Left lung (tissue), 14 donors: ENCODE measurements at places on chromosomes 16 and 17. TPM values are rescaled to one million over a fixed set of nuclear protein-coding genes. Genes with fewer than 3 reads are reported as not detected.

- DNase-seq: no peak
Measured at GRCh38 chr17:71480099-71480498, 640.7 kb upstream of the SOX9 start.

The LRRC45 gene
- 23.2 TPM for polyA plus RNA-seq

The ADAP2 gene
- polyA plus RNA-seq: 5.1 TPM

The GUCY2D gene
- not detected for polyA plus RNA-seq

The KIF2B gene
- polyA plus RNA-seq: not detected

DNA sequence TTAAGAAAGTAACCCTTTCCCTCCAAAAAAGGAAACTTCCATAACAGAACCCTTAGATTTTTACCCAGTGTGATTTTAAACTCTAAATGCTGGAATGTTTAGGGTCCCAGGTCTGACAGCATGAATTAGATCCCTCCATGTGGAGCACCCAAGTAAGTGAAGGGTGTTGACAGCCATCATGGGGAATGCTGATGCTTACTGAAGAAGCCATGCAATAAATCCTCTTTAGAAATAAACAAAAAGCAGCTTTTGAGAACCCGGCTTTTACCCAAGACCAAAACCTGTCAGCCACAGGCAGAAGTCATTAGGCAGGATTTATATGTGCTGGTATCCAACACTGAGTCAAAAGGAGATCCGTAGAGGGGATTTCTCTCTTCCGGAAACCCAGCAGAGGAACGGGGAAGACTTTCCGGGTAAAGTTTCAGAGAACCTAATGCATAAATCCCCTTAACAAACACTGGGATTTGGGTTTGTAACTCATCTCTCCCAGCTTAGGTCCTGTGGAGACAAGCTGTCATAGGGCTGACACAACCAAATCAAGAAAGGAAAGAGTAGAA lies 287.5 kb downstream of the IRX3 start:
- no peak for DNase-seq

The EXOSC6 gene
- 18.3 TPM for polyA plus RNA-seq

The GNGT2 gene
- 3.2 TPM for polyA plus RNA-seq

GRCh38 chr17:40552806-40553693 lies 12.2 kb downstream of the CCR7 start:
- DNase-seq: no peak

The BORCS6 gene
- 3.2 TPM for polyA plus RNA-seq

DNA sequence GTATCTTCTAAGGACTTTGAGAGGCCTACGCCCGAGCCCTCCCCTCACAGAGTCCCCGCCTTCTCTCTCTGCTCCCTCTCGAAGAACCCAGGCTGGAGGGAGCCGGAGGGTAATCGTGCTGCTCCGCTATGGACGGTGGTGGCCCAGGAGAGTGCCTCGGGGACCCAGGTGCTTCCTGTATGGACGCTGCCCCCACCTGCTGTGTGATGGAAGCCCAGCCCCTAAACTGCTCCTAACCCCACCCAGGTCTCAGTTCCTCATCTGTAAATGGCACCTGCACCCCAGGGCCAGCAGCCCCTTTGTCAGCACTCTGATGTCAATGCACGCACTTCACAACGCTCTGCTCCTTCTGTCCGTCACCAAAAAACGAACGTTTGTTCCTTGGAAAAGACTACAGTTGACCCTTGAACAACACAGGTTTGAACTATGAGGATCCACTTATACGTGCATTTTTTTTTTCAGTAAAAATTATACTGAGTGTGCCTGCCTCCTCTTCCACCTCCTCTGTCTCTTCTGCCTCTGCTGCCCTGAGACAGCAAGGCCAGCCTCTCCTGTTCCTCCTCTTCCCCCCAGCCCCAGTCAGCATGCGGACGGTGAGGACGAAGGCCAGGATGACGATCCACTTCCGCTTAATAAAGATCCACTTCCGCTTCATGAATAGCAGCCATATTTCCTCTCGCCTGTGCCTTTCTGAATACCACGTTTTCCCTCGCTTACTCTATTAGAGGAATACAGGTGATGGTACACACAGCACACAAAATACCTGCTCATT lies 118.3 kb downstream of the BANP start:
- no peak for DNase-seq

The CDH1 gene
- polyA plus RNA-seq: 159 TPM

The ANKRD40CL gene
- polyA plus RNA-seq: 0.47 TPM

The DNAH9 gene
- polyA plus RNA-seq: 12.0 TPM

DNA sequence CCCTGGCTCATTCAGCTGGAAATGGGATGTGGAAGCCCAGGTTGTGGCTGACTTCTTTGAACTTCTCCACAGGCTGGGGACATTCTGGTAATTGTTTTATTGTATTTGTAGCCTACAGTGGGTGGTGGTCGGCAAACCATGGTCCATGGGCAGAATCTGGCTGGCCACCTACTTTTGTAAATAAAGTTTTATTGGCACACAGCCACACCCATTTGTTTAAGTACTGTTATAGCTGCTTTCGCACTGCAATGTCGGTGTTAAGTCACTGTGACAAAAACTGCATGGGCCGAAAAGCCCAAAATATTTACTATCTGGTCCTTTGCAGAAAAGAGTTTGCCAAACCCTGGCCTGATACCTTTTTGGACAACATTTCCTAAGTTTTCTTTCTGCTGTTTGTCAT lies 86.2 kb downstream of the NTN1 start:
- no peak for DNase-seq

DNA sequence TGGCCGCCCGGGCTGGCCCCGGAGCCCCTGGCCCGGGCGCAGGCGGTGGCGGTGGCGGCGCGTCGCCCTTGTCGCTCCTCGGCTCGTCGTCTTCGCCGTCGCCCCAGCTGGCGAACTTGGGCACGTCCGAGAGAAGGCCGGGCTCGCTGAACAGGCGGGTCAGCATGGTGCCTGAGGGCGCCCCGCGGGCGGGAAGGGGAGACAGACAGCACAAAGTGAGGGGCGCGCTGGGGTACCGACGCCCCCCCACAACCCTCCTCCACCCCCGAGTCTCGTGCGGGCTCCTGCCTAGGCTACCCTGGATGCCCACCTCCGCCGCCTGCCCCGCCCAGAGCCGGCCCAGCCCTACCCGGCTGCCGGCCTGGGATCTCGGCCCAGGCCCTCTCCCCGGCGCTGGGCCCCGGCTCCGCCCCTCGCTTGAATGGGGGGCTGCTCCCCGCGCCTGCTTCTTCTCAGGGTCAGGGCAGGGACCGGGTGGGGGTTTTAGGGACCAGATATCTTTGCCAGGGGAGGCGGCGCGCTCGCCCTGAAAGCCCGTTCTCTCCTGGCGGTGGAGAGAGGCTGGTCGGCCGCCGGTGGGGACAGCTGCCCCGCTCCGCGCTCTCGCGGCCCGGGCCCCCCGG lies 1.2 kb downstream of the NEUROD2 start:
- no peak for DNase-seq

GRCh38 chr16:5668553-5668952 lies 571.0 kb upstream of the EEF2KMT start:
- no peak for DNase-seq

DNA sequence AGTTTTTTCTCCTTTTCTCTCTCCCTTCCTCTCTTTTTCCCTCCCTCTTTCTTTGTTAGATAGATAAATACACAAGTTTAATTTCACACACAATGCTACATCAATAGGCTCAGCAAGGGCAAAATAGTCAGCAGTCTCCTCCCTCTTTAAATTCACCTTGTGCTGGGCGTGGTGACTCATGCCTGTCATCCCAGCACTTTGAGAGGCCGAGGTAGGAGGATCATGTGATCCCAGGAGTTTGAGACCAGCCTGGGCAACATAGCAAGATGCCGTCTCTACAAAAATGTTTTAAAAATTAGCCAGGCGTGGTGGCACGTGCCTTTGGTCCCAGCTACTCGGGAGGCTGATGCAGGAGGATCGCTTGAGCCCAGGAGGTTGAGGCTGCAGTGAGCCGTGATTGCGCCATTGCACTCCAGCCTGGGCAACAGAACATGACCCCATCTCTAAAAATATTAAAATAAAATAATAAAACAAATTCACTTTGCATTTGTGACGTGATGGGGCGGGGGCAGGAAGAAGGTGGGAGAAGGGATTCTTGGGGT lies 27.4 kb downstream of the IL21R start:
- no peak for DNase-seq

DNA sequence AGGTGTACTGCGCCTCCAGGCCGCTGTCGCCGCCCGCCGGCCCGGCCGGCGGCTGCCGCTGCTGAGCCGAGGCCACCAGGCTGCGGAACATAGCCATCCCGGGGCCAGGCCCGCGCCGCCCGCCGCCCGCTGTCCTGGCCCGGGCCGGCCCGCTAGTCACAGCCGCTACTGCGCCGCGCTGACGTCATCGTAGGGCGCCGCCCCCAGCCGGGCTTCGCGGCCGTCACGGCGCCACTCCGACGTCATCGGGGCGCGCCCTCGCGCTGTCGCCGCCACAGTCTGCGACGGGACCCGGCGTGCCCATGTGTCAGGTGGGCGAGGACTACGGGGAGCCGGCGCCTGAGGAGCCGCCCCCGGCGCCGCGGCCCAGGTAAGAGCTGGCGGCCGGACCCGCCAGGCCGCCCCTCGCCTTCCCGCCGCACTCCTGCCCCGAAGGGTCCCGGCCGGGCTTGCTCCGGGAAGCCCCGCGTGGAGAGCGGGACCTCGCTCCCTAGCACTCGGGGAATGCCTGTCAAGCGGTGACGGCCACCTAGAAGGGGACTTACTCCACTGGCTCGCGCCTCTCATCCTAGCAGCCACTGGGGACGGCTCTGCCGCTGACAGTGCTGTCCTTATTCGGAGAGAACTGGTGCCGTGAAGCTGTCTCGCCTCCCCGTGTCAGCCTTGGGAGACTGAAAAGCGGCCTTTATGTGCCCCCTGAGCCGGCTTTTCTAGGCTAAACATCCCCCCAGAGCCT lies at the start of the genes CTU2 and RNF166:
Gene CTU2 (plus strand): TSS at position 275 of the 736 bp plus-strand sequence. CDS start 28 bp downstream, at position 303.
Gene RNF166 (minus strand): TSS at position 180 of the 736 bp plus-strand sequence. CDS start 83 bp downstream, at position 97.
- DNase-seq: peak; percentile 97

DNA sequence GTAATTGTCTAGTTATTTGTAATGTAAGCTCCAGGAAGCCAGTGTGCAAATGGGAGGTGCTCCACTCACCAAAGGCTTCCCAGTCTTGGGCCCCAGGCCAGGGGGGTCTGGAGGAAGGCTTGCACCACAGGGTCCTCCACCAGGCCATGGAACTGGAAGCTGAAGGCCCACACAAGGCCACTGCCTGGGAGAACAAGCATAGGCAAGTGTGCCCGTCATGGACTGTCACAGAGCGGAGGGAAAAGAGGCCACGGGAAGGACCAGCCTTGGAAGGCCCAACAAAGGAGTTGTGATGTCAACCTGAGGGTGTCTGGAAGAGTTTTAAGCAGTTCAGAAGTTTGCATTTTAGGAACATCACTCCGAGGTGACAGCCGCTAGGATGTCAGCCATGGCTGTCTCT lies 3.0 kb upstream of the SRRM2 start:
- no peak for DNase-seq

GRCh38 chr16:79206889-79207288 lies 393.6 kb downstream of the MAF start:
- DNase-seq: no peak

The GPATCH8 gene
- polyA plus RNA-seq: 51.9 TPM

- no peak for DNase-seq
Measured at GRCh38 chr17:36849871-36850348, 87.4 kb upstream of the LHX1 start.

DNA sequence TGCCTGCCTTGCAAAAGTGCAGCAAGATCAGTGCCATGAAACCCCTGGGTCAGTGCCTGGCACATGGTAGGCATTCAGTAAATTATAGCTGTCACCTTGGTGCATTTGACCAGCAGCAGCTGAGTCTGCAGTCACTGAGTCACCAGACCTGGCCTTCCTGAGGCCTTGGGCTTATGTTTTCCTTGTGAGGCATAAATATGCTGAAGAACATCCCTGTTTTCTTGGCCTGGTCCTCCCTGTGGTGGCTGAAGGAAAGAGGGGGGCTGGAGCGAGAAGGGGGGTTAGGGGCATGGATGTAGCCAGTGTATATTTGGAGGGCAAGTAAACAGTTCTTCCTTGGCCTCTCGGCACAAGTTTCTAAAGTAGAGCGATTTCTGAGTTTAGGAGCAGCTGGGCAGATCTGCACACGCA lies 26.5 kb downstream of the EPN2 start:
- DNase-seq: no peak

- DNase-seq: no peak
Measured at GRCh38 chr17:67217446-67217845, 27.6 kb downstream of the HELZ start.

GRCh38 chr17:42358434-42358833 lies 29.8 kb downstream of the STAT3 start:
- no peak for DNase-seq

- no peak for DNase-seq
Measured at GRCh38 chr16:424033-424622, 1.3 kb upstream of the RAB11FIP3 start.

DNA sequence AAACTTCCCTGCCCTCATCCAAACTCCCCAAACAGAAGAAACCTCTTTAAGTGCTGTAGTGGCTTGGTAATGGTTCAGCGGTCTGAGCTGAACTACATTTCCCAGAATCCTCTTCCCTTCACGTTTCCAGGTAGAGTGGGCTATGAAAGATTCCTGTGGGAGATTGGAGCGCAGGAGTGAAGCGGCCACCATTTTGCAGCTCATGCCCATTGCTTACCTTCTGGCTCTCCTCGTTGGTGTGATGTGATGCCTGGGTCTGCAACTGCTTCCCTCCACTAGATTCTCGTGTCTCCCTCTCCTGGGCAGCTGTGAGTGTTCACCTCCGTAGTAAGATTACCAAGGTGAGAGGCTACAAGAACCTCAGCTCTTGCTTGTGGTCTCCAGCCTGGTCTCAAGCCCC lies 82.1 kb downstream of the GPR139 start:
- DNase-seq: no peak

- DNase-seq: no peak
Measured at GRCh38 chr17:27644586-27644985, 13.6 kb downstream of the LGALS9 start.

DNA sequence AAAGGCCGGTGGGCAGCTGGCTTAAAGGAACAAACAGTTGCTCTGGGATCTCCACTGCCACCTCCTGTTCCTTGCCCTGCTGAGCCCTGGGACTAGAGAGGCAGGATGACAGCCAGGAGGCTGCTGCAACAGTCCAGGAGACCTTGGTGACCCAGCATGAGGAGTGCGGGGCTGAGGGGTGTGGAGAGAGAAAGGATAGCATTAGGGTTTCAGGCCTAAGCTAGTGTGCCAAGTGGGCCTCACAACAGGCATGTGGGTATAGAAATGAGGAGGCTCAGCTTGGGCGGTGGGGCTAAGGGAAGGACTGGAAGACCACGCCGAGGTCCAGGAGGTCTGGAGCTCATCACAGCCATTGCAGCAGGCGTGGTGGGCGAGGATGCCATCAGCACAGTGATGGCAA lies 39.8 kb downstream of the SDK2 start:
- no peak for DNase-seq

DNA sequence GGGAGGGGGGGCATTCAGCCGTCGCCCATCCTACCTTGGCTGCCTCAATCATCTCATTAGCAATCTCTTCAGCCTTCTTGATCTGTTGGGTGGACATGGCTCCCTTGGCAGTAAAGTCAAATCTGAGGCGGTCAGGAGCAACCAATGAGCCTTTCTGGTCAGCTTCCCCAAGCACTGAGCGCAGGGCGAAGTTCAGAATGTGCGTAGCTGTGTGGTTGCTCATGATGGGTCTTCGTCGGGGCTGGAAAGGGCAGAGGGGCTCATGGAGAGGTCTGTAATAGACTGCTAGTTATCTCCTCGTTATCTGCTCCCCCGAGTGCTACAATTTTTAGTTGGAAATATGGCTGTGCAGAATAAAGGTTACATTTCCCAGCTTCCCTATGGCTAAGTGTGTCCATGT lies 7.2 kb upstream of the EXOSC6 start:
- no peak for DNase-seq

The SCNN1B gene
- 2.9 TPM for polyA plus RNA-seq

The HS3ST6 gene
- polyA plus RNA-seq: not detected

The PRSS27 gene
- 3.3 TPM for polyA plus RNA-seq

- no peak for DNase-seq
Measured at GRCh38 chr17:68052810-68053209, 17.3 kb downstream of the KPNA2 start.

GRCh38 chr16:21723532-21723931 lies 59.8 kb downstream of the OTOA start:
- no peak for DNase-seq
